ENCODE measurements at places on chromosomes 7 and 10. TPM values are rescaled to one million over a fixed set of nuclear protein-coding genes. Genes with fewer than 3 reads are reported as not detected.
A peak's percentile ranks its signal among the peaks of the same experiment; 100 is the strongest.

- no peak for ATAC-seq
Measured at GRCh38 chr7:51357821-51358220, 41.2 kb upstream of the COBL start.

DNA sequence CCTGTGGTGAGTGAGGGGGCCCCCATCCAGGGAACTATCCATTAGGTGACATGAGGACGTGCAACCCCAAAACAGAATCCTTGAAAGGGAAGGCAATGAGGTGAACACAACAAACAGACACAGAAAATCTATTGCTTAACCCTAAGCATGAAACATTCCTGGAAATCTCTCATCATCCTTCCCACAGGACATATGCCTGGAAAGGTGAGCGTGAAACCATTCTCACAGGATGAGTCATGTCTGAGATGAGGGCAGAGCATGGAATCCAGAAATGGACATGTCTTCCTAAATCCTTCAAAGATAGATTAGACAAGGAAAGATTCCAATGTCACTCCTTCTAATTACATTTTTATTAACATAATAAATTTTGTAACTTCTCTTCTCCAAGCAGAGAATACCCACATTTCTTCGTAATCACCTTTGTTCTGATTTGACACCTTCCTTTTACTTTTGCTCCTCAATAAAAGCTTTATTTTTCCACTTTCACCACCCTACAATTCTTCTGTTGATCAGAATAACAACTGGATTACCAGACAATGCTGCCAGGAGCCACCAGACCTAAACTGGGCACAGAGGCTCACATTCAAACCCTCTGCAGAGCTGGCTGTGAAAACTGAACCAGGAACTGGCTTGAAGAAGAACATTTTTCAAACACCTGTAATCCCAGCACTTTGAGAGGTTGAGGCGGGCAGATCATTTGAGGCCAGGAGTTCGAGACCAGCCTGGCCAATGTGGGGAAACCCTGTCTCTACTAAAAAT is 67.2 kb downstream of the COBL start:
- no peak for ATAC-seq

GRCh38 chr7:4797858-4798705 is 22.7 kb downstream of the AP5Z1 start:
- peak; percentile 79 for ATAC-seq

DNA sequence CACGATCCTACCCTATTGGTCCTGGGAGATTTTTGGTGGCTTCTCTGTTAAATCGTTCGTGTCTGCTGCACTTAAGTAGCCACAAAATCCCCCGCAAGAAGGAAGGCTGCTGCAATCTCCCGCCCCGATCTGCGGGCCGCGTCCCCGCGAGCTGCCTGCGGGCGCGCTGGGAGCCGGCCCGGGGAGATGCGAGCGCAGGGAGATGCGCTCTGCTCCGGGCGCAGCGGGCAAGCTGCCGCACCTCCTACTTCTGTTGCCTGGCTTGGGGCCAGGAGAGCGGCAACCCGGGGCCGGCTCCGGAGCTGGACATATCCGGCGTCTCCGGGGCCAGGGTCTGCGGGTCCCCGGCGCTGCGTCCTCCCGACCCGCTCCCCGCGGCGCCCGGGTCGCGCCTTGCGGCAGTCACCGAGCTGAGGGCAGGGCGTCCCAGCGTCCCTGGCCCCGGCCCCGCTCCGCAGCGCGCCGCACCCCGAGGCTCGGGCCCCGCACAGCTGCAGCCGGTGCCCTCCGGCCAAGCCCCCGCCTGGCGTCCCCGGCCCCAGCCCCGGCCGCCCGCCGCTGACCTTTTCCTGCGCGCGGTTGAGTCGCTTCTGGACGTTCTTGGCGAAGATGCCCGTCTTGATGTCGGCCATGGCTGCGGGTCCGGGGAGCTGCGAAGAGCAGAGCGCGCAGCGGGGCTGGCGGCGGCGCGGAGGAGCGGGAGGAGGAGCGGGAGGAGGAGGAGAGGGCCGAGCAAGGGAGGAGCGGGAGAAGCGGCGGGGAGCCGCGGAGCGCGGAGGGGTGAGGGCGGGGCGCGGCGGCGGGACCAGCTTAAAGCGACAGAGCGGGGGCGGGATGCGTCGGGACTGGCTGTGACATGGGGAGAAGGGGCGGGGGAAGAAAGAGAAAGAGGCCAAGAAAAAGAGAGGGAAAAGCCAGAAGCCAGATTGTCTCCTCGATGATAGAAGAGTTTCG is at the start of gene AMPH:
AMPH (minus strand) TSS at position 654 of the 954 bp plus-strand sequence; CDS start at position 632, 22 bp downstream.
- ATAC-seq = peak; percentile 94

DNA sequence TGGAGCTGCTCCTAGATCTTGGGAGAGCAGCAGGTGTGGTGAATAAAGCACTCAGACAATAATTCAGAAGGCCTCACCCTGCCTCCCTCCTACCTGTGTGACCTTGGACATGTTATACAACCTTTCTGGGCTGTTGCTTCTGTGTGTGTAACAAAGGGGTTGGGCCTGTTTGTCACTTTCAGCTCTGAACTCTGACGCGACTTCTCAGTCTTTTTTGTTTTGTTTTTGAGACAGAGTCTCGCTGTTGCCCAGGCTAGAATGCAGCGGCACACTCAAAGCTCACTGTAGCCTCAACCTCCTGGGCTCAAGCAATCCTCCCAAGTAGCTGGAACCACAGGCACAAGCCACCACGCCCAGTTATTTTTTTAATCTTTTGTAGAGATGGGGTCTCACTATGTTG is 89.3 kb downstream of the DNMBP start:
- no peak for ATAC-seq

DNA sequence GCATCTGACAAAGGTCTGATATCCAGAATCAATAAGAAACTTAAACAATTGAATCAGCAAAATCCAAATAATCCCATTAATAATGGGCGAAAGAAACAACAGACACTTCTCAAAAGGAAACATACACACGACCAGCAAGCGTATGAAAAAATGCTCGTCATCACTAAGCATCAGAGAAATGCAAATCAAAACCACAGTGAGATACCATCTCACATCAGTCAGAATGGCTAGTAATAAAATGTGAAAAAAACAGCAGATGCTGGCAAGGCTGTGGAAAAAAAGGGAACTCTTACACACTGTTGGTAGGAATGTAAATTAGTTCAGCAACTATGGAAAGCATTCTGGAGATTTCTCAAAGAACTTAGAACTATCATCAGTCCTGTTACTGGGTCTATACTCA is 496.7 kb downstream of the SH2D4B start:
- ATAC-seq = no peak

DNA sequence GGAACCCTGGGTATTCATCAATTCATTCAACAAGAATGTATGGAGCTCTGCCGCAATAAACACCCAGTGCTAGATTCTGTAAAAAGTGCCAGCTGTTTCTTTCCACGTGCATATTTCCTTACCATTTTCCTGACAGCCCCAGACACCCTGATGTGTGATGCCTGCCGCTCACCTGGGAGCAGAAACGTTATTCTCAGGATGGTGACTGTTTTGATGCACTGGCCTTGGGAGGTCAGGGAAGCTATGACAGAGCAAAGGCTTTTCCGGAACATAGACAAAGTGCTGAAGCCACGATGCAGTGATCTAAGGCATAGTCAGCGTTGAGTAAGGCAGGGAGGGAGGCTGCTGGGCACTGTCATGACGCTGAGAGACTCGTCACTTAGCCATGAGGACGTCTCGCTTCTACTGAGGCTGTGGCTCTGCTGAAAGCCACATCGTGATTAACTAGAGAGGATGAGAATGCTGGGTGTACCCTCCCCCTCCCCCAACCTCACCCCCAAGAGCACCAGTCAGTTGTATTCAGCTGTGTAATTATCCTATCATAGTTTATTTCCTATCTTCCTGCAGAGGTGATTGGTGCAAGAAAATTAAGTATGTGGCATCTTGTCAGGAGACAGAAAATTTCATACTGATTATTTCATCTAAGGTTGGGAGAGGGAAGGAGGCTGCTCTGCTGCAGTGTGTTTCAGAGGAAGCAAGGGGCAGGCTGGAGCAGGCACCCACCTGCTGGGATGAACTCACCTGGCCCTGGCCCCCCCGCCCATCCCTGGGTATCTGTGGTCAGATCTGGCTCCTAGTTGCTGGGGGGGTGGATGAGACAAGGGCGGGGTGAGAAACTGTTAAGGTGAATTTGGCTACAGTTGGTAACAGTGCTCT is 48.8 kb upstream of the SMNDC1 start:
- ATAC-seq = peak; percentile 50

DNA sequence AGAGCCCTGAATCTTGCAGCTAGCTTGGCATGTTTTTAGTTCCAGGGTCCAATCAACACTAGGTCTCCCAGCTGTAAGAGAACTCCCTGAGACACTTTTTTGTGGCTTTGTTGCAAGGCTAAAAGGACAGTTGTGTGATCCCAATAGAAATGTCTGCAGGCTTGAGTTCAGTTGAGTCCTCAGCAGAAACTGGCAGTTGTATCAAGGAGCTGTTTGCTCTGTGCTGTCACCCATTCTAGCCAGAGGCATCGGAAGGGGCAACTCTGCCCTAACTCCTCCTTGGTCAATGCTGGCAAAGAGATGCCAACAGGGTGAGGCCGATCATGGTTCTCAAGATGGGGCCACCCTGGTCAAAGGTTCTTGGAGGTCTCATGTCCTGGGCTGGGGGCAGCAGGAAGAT is 224.1 kb downstream of the BUB3 start:
- no peak for ATAC-seq

- ATAC-seq = no peak
Measured at GRCh38 chr10:128018236-128018635, 108.0 kb downstream of the MKI67 start.

DNA sequence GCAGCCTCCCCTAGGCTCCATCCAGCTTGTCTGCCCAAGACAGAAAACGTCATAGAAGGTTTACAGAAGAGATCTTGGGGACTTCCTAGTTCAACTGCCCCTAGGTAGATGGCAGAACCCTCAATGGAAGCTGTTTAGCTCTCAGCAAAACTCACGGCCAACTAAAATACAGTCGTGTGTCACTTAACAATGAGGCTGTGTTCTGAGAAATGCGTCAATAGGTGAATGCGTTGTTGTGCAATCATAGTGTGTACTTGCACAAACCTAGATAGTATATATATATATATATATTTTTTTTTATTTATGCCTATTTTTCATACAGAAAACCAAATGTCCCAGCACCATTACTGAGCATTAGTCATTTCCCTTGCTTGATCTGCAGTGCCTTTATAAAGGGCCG is 100.4 kb upstream of the SH2B2 start:
- ATAC-seq = no peak

DNA sequence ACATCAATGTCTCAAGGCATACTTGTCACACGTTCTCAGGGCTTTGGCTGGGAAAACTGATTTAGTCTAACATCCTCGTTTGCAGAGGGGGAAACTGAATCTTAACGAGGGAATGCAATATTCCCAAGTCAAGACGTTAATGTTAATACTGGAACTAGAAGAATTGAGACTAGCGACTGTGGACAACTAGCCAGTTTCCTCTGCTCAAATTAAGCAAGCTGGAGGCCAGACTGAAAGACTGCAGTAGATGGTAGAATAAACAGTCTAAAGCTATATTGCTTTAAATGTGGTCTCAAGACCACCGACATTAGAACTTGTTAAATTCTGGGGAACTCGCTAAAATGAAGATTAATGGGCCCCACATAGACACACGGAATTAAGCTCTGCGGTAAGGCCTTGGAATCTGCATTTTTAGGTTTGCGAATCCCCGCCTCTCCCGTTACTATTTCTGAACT is 639 bp upstream of the TFAM start:
- no peak for ATAC-seq

- ATAC-seq = no peak
Measured at GRCh38 chr10:119713744-119714483, 11.9 kb upstream of the INPP5F start.

DNA sequence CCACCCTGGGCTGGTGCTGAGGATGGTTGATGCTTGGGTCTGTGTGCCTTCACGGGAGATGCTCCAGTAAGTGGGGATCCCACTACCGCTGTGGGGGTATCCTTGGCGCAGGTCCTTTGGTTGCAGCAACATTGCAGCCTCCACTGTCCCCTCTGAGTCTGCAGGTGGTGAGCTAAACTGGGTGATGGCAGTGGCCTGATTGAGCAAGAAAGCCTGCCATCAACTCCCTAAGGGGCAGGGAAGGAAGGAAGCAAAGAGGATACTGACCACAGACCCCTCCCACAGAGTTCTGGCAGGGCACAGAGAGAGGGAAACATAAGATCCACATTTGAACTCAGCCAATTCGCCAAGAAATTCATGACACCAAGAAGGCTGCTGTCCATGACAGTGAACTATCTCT is 43.2 kb downstream of the MYO1G start:
- ATAC-seq = no peak

DNA sequence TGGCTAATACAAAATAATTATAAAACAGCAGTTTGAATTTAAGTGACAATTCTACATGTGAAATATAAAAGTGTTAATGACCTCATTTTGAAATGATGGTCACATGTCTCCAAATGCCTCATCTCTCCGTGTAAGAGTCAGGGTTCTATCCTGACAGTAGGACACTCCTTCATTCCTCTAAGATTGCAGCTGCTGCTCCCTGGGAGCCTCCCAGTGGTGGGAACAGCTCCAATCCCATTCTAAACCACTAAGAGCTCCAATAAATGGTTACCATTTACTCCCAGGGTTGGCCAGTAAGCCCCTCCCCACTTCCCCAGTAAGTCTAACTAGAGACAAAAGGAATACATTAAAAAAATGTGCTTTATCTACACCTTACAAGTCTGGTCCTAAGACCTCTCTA is 344.6 kb upstream of the AOAH start:
- no peak for ATAC-seq

GRCh38 chr7:123472750-123473445 is 61.5 kb downstream of the IQUB start:
- ATAC-seq = no peak

GRCh38 chr7:6151994-6152735 is 120.3 kb downstream of the CYTH3 start:
- no peak for ATAC-seq

- no peak for ATAC-seq
Measured at GRCh38 chr7:2279896-2280295, 34.3 kb downstream of the SNX8 start.

DNA sequence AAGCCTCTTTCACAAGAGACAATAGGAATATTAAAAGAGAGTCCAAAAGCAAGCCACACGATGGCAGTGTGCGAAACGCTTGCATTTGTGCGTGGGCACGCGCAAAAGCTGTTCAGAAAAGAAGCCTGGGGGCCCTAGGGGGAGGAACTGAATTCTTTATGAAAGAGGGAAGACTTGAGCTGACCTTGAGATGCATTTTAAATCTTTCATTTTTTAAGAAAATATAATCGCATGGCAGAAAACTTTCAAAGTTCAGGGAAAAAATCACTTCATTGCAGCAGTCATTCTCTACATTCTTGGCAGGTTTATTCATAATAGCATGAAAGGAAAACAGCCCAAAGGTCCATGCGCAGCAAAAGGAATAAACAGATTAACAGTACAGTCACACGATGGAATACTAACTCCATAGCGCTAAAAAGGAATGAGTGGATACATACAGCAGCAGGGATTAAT is 206.5 kb upstream of the PRKCQ start:
- peak; percentile 85 for ATAC-seq

GRCh38 chr7:128902761-128903585 is 7.5 kb downstream of the KCP start:
- ATAC-seq = peak; percentile 72

Gene LAMB4
- 1.2 TPM for total RNA-seq

Gene NUDT13
- 1.6 TPM for total RNA-seq

Gene C7orf57
- total RNA-seq = 0.27 TPM

Gene SLC18A3
- 5.9 TPM for total RNA-seq

Gene ZNF716
- total RNA-seq = 0.13 TPM

Gene HABP2
- total RNA-seq = not detected

Gene SUGCT
- 5.7 TPM for total RNA-seq

Gene GATAD1
- total RNA-seq = 39.3 TPM

Gene CPA2
- total RNA-seq = 0.52 TPM
